HCT116 (cell line): ENCODE measurements at places on chromosomes 2 and 18.

- H3K4me3 ChIP-seq: no peak overlapping the region
- no peaks in the 10 kb centered on the region for H3K36me3 ChIP-seq
- H3K27ac ChIP-seq: no peak overlapping the region
- no peaks in the 10 kb centered on the region for H3K4me1 ChIP-seq
- DNase-seq: no peak
Observed at GRCh38 chr2:145691659-145692058, 1171.7 kb upstream of the ZEB2 start.

GRCh38 chr2:72750466-72750865, 75.4 kb downstream of the EXOC6B start:
- H3K27ac ChIP-seq: no peak overlapping the region
- H3K4me3 ChIP-seq: no peak overlapping the region
- H3K27me3 ChIP-seq: no peaks in the 10 kb centered on the region
- peaks cover 3% of the 10 kb centered on the region; the same call in 1 of the 2 replicates for H3K4me1 ChIP-seq
- no peaks in the 10 kb centered on the region for H3K36me3 ChIP-seq

DNA sequence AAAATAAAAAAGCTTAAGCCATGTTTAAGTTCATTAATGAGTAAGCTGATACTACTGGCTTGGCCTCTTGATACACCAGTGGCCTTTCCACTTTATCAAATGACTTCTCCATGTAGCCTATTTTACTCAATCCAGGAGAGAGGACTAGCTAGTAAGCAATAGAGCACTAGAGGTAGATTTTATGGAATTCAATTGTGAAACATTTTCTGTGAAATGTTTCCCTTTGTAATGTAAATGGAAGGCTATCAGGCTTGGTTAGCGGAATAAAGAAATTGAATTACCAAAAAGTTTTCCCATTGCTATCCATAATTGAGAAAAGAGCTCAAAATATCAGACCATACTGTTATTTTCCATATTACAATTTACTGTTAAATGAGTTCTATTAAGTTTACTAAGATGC, 515.4 kb upstream of the CDH2 start:
- H3K4me3 ChIP-seq: no peak overlapping the region
- no peaks in the 10 kb centered on the region for H3K27me3 ChIP-seq

DNA sequence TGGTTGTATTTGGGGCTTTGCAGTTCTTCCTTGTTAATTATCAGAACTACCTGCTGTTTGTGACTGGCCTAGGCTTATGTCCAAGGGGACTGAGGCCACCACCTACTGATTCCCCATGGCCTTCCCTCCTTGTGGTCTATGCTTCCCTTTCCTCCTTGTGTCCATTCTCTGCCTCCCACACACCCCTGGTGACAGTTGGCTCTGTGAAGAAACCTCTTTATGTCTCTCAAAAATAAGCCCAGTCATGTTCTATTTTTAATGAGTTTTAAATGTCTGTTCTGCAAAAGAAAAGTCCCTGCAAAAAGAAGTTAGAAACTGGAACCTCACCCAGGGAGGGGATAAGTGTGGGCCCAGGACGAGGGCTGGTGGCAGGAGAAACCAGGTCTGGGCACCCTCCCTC, 105.0 kb downstream of the SMC6 start:
- no peaks in the 10 kb centered on the region for H3K27me3 ChIP-seq
- no peaks in the 10 kb centered on the region for H3K36me3 ChIP-seq
- no peak overlapping the region for H3K27ac ChIP-seq
- DNase-seq: no peak
- peaks cover 27% of the 10 kb centered on the region for H3K4me1 ChIP-seq

GRCh38 chr2:240298117-240298790, 137.2 kb upstream of the GPC1 start:
- H3K4me1 ChIP-seq: peaks cover 8% of the 10 kb centered on the region
- H3K27me3 ChIP-seq: no peaks in the 10 kb centered on the region
- no peak overlapping the region for H3K4me3 ChIP-seq
- no peaks in the 10 kb centered on the region for H3K36me3 ChIP-seq
- no peak overlapping the region for H3K27ac ChIP-seq

DNA sequence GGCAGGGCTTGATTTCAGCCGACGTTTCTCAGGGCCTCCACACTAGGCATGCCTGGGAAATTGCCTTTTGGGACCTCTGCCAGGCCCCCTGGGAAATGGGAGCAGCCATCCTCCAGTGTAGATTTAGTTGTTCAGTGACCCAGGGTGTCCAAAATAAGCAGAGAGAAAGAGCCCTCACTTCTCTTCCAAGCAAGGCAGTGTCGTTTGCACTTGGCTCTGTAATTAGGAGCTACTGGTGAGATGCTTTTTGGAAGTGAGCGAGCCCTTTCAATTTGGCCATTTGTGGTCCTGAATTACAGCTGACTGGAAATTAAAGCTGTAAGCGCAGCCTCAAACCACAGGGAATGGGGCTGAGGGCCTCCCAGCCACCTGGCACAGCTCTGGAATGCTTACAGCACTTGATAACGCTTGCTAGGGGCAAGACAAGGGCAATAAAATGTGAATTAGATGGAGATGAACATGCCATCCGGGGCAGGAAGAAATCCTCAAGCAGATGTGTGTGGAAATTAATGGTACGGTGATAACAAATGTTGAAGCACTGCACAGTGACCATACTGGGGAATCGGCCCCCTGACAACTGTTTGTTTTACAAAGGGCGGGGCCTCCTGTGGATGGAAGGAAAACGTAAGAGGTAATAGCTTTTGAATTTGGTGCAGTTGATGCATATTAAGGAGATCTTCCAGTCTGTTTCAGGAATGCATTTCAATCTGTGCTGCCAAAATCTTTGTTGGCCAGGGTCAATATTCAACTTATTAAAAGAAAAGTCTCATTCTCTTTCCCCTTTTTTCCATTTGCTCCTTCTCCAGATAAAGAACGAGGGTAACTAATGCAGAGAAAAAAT, 173.1 kb downstream of the UXS1 start:
- H3K27ac ChIP-seq: no peak overlapping the region
- no peak for DNase-seq
- no peaks in the 10 kb centered on the region for H3K4me1 ChIP-seq
- H3K27me3 ChIP-seq: no peaks in the 10 kb centered on the region
- H3K4me3 ChIP-seq: no peak overlapping the region

DNA sequence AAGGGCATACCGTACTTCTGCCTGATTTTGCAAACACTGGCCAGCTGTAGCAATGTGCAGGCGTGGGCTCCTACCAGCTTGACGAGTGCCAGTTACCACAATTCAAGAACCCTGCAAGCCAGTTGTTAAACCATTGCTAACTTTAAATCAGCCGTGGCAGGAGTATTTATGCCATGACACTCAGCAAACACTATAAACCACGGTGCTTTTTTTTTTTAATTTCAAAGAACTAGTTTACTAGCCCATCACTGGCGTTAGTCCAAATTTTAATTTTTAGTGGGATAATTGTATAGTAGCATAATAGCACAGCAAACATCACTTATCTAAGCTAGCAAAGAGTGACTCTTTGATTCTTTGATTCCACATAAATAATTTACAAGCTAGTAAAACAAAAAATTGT, 111.1 kb downstream of the COL4A4 start:
- no peak overlapping the region for H3K27ac ChIP-seq
- no peak overlapping the region for H3K4me3 ChIP-seq
- no peak for DNase-seq

- no peaks in the 10 kb centered on the region for H3K36me3 ChIP-seq
- H3K27me3 ChIP-seq: no peaks in the 10 kb centered on the region
- H3K4me1 ChIP-seq: no peaks in the 10 kb centered on the region
- no peak overlapping the region for H3K4me3 ChIP-seq
- no peak overlapping the region for H3K27ac ChIP-seq
- no peak for DNase-seq
Observed at GRCh38 chr2:173898178-173898668, 67.0 kb downstream of the SP3 start.

- DNase-seq: no peak
- H3K4me1 ChIP-seq: no peaks in the 10 kb centered on the region
- no peak overlapping the region for H3K4me3 ChIP-seq
Observed at GRCh38 chr2:141611981-141612380, 518.8 kb downstream of the LRP1B start.

DNA sequence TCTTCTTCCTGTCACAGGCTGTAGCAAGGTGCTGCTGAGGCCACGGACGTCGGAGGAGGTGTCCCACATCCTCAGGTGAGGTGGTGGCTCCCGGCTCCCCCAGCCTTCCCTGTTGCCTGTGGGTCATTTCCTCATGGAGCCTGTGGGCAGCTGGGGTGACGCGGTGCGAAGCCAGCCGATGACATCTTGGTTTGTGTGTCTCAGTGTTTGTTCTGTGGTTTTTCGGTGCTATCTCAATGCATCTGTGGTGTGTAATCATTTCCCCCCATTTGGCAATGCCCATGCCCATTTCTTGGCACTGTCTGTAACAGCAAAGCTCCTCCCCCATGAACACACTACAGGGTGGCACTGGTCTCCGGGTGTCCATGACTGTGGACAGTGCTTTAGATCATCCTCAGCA, 6.6 kb downstream of the D2HGDH start:
- no peak overlapping the region for H3K4me3 ChIP-seq
- H3K4me1 ChIP-seq: peaks cover 3% of the 10 kb centered on the region; the same call in 1 of the 2 replicates
- H3K27me3 ChIP-seq: no peaks in the 10 kb centered on the region
- H3K27ac ChIP-seq: no peak overlapping the region
- no peak for DNase-seq

DNA sequence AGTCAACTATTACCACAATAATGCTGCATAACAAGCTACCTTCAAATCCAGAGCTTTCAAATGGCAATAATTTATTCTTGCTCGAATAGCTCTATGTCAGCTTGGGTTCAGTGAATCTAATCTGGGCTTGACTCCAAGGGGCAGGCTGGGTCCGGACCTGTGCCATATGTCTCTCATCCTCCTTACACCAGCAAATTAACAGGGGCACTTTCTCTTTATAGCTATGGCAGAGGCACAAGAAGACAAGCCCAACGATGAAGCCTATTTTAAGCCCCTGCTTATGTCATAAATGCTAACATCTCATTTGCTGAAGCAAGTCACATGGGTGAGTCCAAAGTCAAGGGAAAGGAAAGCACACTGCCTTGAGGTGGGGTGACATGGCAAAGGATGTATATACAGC, 13.3 kb upstream of the ZNF521 start:
- no peaks in the 10 kb centered on the region for H3K27me3 ChIP-seq
- H3K27ac ChIP-seq: no peak overlapping the region
- H3K4me3 ChIP-seq: no peak overlapping the region
- no peak for DNase-seq
- H3K36me3 ChIP-seq: no peaks in the 10 kb centered on the region

DNA sequence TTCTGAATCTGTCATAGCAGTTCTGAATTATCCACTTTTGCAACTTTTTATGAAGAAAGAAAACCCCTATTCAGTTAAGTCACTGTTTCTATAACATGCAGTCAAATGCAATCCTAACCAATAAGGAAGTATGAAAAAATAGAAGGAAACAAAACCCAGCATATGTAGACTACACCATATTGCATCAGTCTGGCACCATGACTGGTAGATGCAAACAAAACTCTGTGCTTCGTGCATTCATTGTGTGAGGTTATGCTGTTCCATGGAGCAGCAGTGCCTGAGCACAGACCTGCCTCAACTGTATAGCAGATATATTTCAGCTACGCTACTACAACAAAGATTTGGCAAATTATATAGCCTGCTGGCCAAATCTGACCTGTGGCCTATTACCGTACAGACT, 325.5 kb downstream of the LRP1B start:
- H3K4me1 ChIP-seq: no peaks in the 10 kb centered on the region
- H3K36me3 ChIP-seq: no peaks in the 10 kb centered on the region
- no peak for DNase-seq
- no peak overlapping the region for H3K4me3 ChIP-seq

DNA sequence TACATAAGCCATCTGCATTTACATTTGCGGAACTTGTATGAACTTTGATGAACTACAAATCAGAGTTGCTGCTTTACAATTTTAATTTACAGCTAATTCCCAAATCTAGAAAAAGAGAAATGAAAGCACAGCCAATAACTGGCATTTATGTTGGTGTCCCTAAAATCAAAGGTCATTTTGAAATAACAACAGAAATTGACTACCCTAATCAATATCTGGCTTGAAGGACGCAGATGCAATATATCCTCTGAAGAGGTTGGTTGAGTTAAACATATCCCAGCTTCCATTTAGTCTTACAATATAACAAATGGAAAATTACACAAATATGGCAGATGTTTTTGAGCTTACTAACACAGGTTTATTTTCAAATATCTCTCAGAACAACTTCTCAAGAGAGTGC, 177.5 kb downstream of the KCNJ3 start:
- no peaks in the 10 kb centered on the region for H3K4me1 ChIP-seq
- H3K36me3 ChIP-seq: no peaks in the 10 kb centered on the region
- no peak for DNase-seq
- no peak overlapping the region for H3K4me3 ChIP-seq
- H3K27me3 ChIP-seq: no peaks in the 10 kb centered on the region

GRCh38 chr2:143899987-143900386, 619.9 kb downstream of the ZEB2 start:
- DNase-seq: no peak
- no peaks in the 10 kb centered on the region for H3K36me3 ChIP-seq
- no peaks in the 10 kb centered on the region for H3K27me3 ChIP-seq

DNA sequence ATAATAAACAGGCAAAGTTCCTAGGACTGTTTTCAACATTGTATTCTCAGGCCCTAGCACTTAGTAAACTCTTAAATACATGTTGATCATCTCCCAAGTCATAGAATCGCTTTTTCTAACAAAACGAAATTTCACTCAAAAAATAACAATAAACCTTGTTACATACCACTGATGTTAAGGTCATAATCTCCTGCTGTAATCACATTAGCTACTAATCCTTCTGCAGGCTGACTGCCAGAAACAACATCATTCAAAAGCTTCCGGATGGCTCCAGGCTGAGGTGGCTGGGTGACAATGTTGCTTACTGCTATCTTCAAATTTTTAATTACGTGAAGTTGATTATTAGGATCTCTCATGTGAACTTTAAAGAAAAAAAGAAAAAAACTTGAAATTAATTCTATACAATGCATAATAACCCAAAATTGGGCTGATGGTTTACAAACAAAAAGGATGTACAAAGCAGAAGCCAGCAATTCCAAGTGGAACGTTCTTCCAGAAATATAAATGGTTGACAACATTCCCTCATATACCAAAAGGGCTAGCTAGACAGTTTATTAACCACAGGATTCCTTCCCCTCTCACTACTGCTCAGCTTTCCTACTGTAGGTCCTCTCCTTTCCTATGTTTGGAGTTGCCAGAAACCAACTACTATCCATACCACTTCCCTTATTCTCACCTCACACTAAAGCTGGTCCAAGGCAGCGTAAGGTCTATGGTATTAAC, 11.6 kb downstream of the TRAPPC8 start:
- H3K36me3 ChIP-seq: no peaks in the 10 kb centered on the region
- no peak overlapping the region for H3K4me3 ChIP-seq
- H3K27ac ChIP-seq: peak overlapping the region; percentile 22; the same call in 1 of the 2 replicates

GRCh38 chr2:88680266-88680902, 11.1 kb upstream of the RPIA start:
- H3K27ac ChIP-seq: no peak overlapping the region
- no peaks in the 10 kb centered on the region for H3K4me1 ChIP-seq
- H3K4me3 ChIP-seq: no peak overlapping the region
- H3K36me3 ChIP-seq: no peaks in the 10 kb centered on the region
- DNase-seq: no peak
- H3K27me3 ChIP-seq: no peaks in the 10 kb centered on the region

- H3K36me3 ChIP-seq: no peaks in the 10 kb centered on the region
- H3K27me3 ChIP-seq: 0 out of 2 replicates have a peak, but pooled peaks cover 7% of the 10 kb centered on the region
- H3K27ac ChIP-seq: no peak overlapping the region
- no peaks in the 10 kb centered on the region for H3K4me1 ChIP-seq
- H3K4me3 ChIP-seq: no peak overlapping the region
Observed at GRCh38 chr2:143193121-143193520, 63.9 kb downstream of the ARHGAP15 start.

- H3K27me3 ChIP-seq: peaks cover 6% of the 10 kb centered on the region; the same call in 1 of the 2 replicates
- no peak overlapping the region for H3K4me3 ChIP-seq
- no peaks in the 10 kb centered on the region for H3K4me1 ChIP-seq
- no peaks in the 10 kb centered on the region for H3K36me3 ChIP-seq
Observed at GRCh38 chr18:78798402-78799175, 181.0 kb upstream of the SALL3 start.

- H3K4me3 ChIP-seq: no peak overlapping the region
- no peaks in the 10 kb centered on the region for H3K27me3 ChIP-seq
- no peaks in the 10 kb centered on the region for H3K4me1 ChIP-seq
- no peak overlapping the region for H3K27ac ChIP-seq
Observed at GRCh38 chr2:24527536-24527935, 36.5 kb downstream of the NCOA1 start.
